ENCODE measurements at places on chromosomes 2 and 18. TPM values are rescaled to one million over a fixed set of nuclear protein-coding genes. Genes with fewer than 3 reads are reported as not detected.

GRCh38 chr18:62152844-62153243 is 34.0 kb downstream of the PIGN start:
- no peak for DNase-seq

GRCh38 chr2:63059793-63060471 is 9.3 kb downstream of the OTX1 start:
- no peak for DNase-seq

GRCh38 chr2:221335219-221335752 is 236.8 kb downstream of the EPHA4 start:
- no peak for DNase-seq

GRCh38 chr2:48113767-48114166 is 207.5 kb upstream of the FBXO11 start:
- DNase-seq = no peak

DNA sequence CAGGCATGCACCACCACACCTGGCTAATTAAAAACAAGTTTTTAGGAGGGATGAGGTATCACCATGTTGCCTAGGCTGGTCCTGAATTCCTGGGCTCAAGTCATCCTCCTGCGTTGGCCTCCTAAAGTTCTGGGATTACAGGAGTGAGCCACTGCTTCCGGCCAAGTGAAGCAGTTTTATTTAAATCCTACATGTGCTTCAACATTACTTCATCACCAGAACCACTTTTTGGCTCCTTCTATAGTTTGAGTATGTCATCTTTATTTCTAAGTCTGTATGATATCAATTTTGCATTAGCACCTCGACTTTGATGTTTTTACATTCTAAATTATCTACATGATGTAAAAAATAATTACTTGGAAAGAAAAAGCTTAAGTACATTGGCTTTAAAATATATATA is 144.3 kb downstream of the FMNL2 start:
- no peak for DNase-seq

- no peak for DNase-seq
Measured at GRCh38 chr2:222922019-222922800, 61.4 kb downstream of the ACSL3 start.

DNA sequence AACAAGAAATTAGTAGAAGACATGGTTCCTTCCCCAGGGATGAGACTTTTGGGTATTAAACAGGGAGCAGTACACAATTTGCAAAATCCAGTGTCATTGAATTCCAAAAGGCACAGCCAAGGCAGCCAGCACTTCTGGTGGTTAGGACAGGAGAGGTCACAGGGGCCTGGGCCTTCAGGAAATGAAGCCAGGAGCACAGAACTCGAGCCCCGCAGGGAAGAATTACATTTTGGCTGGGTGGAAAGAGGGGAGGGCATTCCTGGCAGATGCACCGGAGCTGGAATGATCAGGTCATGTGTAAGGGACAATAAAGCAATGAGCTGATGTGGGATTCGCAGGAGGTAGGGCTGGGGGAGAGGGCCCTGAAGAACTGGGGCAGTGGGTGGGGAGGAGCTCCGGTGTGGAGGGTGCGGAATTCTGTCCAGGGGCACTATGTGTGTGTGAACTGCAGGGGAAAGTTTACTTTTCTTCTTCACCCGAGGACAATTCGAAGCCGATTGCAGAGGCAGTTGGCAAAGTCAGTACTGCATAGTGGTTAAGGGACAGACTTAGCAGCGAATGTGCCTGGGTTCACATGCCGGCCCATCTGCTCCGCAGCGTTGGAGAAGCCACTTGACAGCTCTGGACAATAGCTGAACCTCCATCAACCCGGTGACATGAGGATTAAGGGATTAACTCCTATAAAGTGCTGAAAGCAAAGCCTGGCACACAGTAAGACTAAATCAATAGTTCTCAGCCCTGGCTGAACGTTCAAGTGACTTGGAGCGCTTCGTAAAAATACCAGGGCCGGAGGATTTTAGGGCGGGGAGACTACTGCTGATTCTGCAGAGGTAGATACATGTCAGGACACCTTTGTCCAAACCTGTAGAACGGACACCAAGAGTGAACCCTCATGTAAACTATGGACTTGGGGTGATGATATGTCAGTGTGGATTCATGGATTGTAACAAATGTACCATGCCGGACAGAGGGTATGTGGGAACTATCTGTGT is 36.4 kb downstream of the ALPK2 start:
- DNase-seq = no peak

DNA sequence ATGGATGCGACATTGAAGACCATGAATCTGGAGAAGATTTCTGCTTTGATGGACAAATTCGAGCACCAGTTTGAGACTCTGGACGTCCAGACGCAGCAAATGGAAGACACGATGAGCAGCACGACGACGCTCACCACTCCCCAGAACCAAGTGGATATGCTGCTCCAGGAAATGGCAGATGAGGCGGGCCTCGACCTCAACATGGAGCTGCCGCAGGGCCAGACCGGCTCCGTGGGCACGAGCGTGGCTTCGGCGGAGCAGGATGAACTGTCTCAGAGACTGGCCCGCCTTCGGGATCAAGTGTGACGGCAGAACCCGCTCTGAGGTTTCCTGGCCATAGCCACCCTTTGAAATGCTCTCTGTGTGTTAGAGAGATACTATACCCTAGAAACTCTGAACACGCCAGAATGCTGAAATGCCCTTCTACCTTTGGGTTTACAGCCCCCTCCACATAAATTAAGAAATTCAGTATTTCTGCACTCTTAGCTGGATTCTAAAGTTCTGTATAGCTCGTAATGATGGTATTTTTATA is 659 bp downstream of the CHMP1B start:
- peak; percentile 44 for DNase-seq

- no peak for DNase-seq
Measured at GRCh38 chr2:179518830-179519229, 254.2 kb upstream of the SESTD1 start.

- no peak for DNase-seq
Measured at GRCh38 chr18:36543991-36544725, 246.6 kb downstream of the FHOD3 start.

The LIPG gene
- 75.2 TPM for total RNA-seq

The ANKRD44 gene
- total RNA-seq = 5.9 TPM

The BABAM2 gene
- total RNA-seq = 30.8 TPM

The MC2R gene
- not detected for total RNA-seq
